ENCODE measurements at places on chromosomes 1 and 21.

- DNase-seq, result no peak
Measured at GRCh38 chr1:58786184-58786926, 2.5 kb upstream of the JUN start.

DNA sequence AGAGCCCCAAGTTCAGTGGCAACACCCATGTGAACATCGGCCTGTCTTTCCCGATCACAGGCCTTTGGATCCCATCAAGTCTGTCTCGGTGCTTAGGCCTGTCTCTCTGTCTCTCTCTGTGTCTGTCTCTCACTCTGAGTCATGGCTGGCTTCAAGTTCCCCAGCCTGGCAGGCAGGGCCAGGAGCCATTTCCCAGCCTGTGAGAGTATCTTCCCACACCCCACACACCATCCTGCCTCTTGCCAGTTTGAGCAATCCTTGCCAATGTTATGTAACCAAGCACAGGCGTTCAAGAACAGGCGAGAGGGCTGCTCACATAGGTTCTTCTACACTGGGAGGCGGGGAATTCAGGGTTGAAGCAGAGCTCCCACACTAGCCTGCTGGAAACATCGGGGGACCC lies 70.0 kb upstream of the TMEM51 start:
- DNase-seq, result no peak

DNA sequence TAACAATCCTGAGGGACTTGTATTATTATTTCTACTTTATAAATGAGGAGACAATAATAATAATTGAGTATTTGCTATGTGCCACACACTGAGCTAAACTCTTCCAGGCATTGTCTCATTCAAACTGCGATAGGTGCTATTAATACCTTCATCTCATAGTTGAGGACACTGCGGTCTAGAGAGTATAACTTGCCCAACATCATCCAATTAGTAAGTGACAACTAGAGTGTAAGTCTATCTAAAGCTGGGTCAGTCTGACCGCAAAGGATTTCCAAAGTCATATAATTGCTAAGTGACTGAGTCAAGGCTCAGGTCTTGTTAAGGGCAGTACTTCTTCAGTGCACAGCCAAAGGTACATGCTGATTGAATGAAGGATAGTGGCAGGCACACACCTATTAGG lies 9.7 kb downstream of the BCL9 start:
- no peak for DNase-seq

DNA sequence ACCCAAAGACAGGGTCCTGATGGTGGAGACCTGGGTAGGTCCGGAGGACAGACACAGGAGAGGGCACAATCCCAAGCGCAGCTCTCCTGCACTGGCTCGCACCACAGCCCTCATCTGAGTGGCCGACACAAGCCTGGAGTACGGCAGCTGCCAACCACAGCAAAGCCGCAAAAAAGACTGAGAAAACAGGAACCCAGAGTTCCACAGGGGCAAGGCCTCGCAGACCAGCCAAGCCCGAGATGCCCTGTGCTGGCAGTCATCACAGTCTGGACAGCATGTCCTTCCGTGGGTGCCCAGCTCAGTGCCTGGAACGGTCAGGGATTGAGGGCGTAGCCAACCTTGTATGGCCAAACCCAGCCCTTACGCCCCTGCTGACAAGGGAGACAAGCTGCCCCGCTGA lies 11.4 kb downstream of the ZBTB48 start:
- no peak for DNase-seq

DNA sequence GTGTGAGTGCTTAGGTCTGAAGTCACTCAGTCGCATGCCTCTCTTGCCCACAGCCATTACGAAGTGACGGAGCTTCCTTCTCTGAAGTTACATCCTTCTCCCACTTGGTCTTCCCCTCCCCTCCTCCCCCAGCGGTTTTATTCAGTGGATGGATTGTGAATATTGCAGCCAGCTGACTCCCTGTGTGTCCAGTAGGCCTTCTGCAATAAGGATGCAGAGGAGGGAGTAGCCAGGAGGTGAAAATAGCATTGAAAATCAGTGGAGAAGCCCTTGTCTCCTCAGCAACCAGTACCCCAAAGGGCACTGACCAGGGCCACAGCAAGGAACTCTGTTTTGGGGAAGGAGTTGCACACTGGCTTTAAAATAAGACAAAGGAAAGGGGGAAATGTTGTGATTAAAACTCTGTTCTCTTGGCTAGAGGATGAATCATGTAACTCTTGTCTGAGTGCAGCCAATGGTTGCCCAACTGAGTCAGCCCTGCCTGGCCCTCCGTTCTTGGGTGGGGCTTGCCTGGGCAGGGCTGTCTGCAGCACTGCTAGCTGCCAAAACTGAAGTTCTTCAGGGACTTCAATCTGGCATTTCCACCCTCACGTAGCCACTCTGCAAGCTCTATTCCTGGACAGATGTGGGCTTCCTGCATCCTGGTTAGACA lies 4.3 kb downstream of the S100A10 start:
- DNase-seq, result no peak

DNA sequence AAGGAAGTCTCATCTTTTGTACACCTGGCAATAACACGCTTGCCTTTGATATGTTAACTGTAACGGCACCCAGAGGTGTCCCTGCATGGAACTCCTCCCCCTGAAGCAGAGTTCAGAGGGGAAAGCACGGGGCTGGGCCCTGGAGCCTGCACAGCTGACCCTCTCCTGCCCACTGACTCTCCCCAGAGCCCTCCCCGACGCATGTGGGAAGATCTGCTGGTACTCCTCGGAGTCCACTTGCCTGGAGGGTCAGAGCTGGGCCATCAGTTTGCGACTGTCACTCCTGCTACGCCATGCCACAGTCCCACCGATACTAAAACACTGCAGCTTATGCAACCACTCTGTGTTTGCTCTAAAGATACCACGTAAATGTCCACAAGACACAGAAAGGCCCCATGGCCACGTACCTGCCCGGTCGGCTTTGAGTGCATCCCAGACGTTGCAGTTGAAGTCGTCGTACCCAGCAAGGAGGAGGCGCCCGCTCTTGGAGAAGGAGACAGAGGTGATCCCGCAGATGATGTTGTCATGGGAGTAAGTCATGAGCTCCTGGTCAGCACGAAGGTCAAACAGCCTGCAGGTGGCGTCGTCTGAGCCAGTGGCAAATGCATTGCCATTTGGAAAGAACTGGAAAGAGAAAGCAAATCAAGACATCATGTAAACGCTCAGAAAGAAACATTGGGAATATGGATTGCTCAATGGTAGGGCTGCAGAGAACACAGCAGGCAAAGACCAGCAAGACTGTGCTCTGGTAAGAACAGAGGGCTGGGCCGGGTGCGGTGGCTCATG lies 10.6 kb upstream of the NADK start:
- DNase-seq, result no peak

GRCh38 chr1:165109013-165109412 lies 247.5 kb downstream of the LMX1A start:
- no peak for DNase-seq

- no peak for DNase-seq
Measured at GRCh38 chr1:160608941-160609340, 29.6 kb upstream of the CD84 start.

DNA sequence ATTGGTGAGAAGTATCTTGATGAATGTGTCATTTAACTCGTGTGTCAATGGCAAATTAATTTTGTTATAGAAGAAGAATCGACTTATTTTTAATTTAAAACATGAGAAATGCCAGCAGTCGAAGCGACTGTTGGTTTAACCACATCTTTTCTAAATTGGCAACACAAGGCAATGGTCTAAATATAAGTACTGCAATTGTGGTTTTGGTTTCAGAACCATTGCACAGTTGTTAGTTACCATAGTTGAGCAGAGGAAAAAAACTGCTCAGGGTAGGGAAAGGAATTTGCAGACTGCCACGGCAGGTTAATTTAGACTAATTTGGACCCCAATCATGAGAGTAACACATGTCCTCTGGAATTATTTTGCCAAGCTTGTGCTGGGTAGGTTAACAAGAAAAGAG lies 185.6 kb upstream of the RUNX1 start:
- DNase-seq, result no peak

DNA sequence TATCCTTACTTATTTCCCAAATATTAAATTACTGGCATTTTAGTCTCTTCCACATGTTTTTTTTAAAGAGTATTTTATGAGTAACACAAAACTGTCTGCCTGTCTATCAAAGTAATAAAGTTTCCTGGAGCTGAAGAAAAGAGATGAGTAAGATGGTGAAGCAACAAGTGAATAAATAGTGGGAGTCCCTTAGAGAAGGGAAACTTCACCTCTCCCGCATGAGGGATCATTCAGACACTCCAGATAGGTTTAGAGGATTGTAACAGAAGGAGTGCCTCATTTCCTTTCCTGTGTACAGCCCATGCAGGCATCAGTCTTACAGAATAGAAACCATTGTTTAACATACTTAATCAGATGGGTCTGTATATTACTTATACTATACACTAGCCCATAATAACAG lies 205.7 kb downstream of the USP25 start:
- DNase-seq, result no peak

Measured in stimulated activated CD8-positive, alpha-beta memory T cell treated with anti-CD3 and anti-CD28 coated beads, Interleukin-7, amount 100 ng/mL, for 24 hours (primary cell).